ENCODE measurements at places on chromosomes 13 and 19.

DNA sequence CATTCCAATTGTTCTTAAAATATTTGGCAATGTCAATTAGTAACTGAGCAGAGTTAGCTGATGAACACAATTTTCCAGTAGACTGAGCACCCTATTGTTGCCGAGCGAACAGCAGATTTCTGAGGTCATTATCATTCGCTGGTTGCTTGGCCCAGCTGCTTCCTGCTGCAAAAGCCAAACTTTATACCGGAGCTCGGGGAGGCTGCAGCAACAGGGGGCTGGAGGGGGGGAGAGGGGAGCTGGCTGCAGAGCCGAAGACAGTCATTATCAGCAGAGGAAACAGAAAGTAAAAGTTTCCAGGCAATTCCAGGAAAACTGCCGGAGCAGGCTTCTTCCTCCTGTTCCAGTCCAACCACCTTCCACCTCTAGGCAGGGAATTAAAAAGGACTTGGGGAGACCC, 77.9 kb downstream of the ZNF536 start:
- peak; percentile 86 for DNase-seq

DNA sequence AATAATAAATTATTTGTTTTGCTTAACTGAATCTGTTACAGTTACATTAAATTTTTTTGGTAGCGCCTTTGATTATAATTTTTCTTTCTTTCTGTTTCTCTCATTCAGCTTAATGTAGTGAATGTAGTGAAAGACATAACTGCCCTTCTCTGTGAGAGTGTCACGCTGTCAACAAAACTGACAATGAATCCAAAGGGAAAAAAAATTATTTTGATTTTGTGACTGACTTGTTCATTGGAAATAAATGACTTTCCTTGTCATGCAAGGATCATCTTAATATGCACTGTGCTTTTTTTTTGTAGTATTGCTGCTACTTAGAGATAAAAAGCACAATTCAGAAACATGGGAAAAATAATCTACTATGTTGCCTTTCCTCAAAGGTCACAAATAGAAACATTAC, 1196.4 kb downstream of the PCDH17 start:
- DNase-seq = no peak

- no peak for DNase-seq
Observed at GRCh38 chr19:2500841-2501261, 24.9 kb downstream of the GADD45B start.

DNA sequence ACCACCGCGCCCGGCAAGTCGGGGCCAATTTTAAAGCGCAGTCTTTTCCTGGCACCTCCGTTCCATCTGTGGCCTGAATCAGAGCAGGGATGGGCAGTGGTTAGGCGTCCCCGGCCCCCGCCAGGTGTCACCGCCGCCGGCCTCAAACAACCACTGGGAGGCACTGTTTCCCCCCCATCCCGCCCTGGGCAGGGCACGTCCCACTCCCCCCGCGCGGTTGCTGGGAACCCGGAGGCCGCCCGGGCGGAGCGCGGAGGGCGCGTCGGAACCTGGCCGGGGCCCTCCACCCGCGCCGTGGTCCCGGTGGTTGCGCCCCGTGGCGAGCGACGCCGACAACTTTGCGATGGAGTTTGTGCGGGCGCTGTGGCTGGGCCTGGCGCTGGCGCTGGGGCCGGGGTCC, at the start of gene GRIN3B:
Gene GRIN3B, plus strand, starts transcription at position 325 of the 400 bp plus-strand sequence. Its CDS starts 19 bp downstream, at position 344.
- peak; percentile 31 for DNase-seq

- DNase-seq = no peak
Observed at GRCh38 chr13:46667687-46668281, 114.8 kb downstream of the LRCH1 start.

- DNase-seq = no peak
Observed at GRCh38 chr13:75400775-75401174, 81.2 kb downstream of the TBC1D4 start.

- DNase-seq = no peak
Observed at GRCh38 chr13:113138792-113139551, 16.4 kb downstream of the F10 start.
